NCI-H345 (cell line): ENCODE measurements at places on chromosomes 2 and 18.

DNA sequence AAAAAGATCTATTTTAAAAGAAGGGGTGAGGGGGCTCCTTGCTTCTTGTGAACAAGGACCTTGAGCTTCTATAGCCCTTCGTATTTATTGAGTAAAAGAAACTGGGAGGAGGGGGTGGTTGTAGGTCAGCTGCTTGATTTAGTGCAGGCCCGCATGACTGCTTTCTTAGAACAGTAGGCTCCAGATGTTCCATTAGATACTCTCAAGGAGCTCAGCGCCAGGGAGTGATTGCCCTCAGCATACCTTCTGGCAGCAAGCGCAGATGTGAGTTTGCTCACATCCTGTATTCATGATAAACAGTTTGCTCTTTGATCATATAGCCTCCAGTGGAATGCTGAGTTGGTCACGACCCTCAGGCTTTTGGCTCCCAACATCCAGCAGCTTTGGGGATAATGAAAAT, 108.9 kb upstream of the XPO1 start:
- no peak for DNase-seq

DNA sequence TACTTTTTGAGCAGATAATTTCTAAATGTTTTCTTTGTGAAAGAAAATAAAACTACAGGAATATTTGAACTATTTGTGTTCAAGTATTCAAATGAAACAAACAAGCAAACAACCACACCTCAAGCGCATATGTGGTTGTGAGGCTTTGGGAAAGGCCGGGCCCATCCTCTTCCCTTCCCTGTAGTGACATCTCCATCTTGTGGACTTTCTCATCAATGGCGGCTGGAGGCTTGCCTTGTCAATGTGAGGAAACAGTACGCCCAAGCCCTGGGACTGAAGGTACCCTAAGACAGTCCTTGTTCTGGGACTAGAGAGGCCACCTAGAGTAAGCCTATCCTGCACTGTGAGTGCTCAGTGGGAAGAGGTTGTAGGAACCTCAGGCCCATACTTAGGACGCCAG, 166.8 kb downstream of the TPGS2 start:
- no peak for DNase-seq

DNA sequence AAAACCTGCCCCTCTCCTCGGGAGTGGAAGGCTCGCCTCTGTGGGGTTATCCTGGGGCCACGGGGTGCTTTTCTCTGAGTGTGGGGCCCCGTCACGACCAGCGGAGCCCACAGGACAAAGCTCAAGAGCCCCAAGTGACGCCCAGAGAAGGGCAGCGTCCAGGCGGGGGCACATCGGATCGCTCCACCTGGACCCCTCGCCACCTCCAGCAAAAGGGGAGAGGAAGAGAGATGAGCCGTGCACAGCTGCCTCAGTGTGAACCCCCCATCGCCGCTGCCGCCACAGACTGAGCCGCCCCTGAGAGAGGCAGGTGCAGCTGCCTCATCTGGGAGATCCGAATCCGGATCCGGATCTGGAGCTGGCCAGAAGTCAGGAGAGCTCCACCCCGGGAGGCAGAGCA, 282.5 kb upstream of the PXDN start:
- no peak for DNase-seq

- DNase-seq: peak; percentile 56
Observed at GRCh38 chr18:12659904-12660605, 2.1 kb upstream of the SPIRE1 start.

DNA sequence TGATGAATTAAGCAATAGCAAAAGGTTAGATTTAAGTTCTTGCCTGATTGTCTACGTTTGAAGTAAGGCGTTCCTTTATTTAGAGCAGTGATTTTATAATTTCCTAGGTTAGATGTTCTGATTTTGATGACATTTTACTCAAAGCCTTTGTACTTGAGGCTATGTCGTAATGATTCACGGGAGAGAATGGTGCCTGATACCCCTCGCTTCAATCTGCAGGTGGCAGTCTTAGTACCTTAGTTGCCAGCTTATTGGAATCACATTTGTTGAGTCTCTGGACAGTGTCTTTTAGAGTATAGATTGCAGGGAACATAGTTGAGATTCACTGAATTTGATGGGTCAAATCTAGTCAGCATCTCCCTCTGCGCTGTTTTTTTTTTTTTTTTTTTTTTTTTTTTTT, 89.5 kb downstream of the BIRC6 start:
- DNase-seq: no peak
